ENCODE measurements at places on chromosomes 3 and 15. TPM values are rescaled to one million over a fixed set of nuclear protein-coding genes. Genes with fewer than 3 reads are reported as not detected.

GRCh38 chr15:91223863-91224262 is 123.8 kb downstream of the SV2B start:
- no peak for DNase-seq

GRCh38 chr15:51315726-51316125 is 22.7 kb downstream of the CYP19A1 start:
- no peak for DNase-seq

GRCh38 chr3:184591789-184592188 is 30.2 kb downstream of the EPHB3 start:
- no peak for DNase-seq

AGBL1 gene
- not detected for polyA plus RNA-seq

GRCh38 chr15:68447976-68448755 is 16.2 kb upstream of the ITGA11 start:
- DNase-seq, result no peak

DNA sequence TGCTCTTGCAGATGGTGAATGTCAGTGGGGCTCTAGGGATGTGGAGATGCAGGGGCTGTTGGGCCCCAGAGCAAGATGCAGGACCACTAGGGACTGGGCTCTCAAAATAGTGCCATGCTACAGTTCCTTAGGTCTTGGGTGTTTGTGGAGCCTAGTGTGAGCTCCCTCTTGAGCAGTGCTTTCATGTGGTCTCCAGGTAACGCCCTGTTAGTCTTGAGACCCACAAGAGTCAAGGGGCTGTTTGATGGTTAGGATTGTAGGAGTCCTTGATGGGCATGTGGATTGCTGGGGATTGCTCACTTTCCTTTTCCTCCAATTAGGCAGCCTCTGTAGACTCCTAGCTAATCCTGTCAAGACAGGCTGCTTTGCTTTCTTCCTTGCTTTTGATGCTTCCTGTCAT is 56.0 kb downstream of the CCDC66 start:
- DNase-seq, result peak; percentile 16

DNA sequence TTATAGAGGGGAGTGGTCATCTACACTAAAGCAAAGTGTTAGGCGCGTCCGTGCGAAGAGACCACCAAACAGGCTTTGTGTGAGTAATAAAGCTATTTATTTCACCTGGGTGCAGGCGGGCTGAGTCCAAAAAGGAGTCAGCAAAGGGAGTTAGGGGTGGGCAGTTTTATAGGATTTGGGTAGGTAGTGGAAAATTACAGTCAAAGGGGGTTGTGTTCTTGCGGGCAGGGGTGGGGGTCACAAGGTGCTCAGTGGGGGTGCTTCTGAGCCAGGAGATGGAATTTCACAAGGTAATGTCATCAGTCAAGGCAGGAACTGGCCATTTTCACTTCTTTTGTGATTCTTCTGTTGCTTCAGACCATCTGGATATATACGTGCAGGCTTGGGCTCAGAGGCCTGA is 47.1 kb downstream of the OIP5 start:
- DNase-seq, result no peak

GRCh38 chr3:37531066-37531720 is 330.5 kb upstream of the CTDSPL start:
- no peak for DNase-seq

DNA sequence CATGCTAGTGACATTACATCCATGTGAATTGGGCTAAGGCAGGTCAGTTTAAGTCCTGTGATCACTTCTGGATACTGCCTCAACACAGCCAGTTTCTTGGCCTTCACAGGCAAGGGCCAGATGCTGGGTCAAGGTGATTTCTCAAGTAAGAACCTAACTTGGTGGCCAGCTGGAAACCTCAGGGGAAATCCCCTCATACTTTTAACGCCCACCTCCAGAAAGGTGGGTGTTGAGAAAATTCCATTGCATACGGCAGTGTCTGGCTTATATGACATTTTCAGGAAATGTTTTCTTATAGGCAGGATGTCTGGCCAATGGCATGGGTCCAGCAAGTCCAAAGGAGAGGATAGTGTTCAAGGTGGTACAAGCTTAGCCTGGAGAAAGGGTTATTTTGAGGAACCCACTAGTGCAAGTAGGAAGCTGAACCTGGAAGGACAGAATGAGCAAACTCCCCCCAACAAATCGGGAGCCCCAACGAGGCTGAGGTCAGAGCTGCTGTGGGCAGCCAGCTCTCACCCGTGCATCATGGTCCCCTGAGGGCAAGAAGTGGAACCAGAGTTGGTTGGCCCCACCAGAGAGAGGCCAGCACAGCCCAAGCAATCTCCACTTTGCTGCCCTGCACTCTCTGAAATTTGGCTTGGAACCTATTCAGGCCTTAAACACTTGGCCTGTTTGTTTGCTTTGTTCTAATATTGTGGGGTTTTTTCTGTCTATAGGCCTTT is 135.4 kb downstream of the PDE8A start:
- no peak for DNase-seq

- DNase-seq, result no peak
Measured at GRCh38 chr3:135197246-135197645, 402.2 kb downstream of the EPHB1 start.

CD200 gene
- 3.9 TPM for polyA plus RNA-seq

DPPA2 gene
- polyA plus RNA-seq, result not detected

NRG4 gene
- not detected for polyA plus RNA-seq

DNA sequence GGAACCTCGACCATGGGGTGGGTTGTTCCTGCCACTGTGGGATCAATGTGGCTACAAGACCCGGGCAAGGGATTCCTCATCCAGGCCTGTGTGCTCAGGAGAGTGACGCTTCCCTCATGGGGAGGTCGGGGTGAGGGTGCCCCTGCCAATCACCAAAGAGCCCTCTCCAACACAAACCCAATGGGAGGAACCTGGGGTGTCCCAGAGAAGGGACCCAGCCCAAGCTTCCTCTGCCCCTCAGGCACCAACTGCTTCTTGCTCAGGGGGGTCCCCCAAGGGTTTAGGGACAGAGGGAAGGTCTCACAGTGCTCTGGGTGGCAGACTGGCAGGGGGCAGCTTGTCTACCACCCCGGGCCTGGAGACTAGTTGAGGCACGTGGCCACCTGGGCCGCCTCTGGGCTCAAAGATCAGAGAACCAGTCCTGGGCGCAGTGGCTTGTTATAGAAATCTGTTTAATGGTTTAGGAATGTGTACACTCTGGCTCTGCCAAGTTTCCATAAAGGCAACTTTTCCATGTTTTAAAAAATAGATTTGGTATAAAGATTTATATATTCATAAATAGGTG is 26.6 kb downstream of the GP9 start:
- DNase-seq, result no peak

SENP7 gene
- polyA plus RNA-seq, result 7.8 TPM

- no peak for DNase-seq
Measured at GRCh38 chr3:156664831-156665178, 9.6 kb upstream of the TIPARP start.

DNA sequence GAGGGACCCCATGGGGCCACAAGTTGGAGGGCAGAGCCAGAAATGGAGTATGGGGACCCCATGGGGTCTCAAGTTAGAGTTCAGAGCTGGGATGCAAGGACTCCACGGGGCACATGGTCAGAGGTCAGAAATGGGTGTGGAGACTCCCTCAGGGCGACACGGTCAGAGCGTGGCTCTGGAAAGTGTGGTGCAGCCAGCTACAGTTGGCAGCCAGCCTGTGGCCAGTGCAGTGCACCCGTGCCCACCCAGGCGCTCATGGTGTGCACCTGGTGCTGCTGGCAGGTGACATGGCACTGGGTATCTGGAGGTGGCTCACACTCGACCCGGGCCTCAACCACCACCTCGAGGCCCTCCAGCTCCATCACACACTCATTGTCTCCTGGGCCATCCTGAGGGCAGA is 11.2 kb downstream of the PLXNB1 start:
- no peak for DNase-seq

DNA sequence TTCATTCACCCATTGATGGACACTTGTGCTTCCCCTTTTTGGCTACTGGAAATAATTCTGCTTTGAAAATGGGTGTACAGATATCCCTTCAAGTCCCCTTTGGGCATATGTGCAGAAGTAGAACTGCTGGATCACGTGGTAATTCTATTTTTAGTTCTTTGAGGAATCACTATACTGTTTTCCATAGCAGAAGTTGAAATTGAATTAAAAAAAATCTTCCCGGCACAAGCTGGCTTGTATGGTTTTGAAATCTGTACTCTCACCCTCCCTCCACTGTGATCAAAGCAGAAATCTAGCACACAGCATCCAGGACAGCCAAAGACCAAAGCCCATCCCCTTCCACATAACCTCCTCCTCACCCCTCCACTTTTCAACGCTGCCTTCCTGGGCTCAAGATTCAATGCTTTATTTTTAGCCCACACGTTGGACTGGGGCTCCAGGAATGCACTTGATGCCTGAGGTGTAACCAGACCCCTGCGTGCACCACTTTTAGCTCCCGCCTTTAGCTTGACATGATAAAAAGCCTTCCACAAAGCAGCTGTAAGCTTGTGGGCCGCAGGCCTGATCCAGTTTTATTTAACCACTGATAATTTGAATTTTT is 29.9 kb downstream of the TMEM40 start:
- DNase-seq, result no peak

- DNase-seq, result no peak
Measured at GRCh38 chr3:133745981-133746711, at the start of gene TF. Gene TF (plus strand): TSS chr3:133746393. CDS start chr3:133746441, 48 bp downstream.

GRCh38 chr15:75640483-75641178 is 607 bp upstream of the IMP3 start:
- DNase-seq, result peak; percentile 33

DNA sequence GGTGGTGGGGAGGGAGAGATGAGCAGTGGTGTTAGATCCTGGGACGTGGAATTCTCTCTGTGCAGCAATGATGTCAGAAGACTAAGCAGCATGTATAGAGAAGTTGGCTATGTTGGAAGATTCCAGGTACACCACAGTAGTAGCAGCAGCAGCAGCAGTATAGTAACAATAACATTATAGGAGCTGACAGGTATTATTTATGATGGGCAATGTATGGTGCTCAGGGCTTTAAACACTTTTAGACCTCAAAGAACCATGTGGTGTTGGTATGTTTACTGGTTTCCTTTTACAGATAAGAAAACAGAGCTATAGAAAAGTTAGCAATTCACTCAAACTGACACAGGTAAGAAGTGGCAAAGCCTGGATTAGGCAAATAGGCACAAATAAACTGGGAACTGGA is 103.9 kb downstream of the CCNL1 start:
- no peak for DNase-seq

DNA sequence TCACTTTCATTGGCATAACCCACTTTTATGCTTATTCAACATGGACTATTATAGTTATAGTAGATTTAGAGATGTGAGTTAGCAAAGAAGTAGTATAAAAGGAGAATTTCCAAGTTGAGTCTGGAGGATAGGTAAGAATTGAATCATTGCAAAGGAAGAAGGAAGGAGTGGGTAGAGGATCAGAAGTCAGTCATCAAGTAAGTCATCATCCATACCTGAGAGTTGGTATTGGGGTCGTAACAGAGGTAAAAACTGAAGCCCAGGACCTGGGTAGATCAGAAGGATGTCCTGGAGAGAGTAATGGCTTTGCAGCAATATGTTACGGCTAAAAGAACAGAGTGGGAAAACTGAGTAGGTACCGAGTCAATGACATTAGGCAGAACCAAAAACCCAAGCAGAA is 265.7 kb downstream of the SUCLG2 start:
- DNase-seq, result no peak

- DNase-seq, result no peak
Measured at GRCh38 chr3:186614266-186614596, 1.4 kb downstream of the AHSG start.

- DNase-seq, result no peak
Measured at GRCh38 chr3:16552757-16553156, 39.3 kb upstream of the RFTN1 start.

GRM2 gene
- polyA plus RNA-seq, result not detected

GRCh38 chr15:57680021-57680420 is 26.5 kb upstream of the POLR2M start:
- DNase-seq, result no peak

DNA sequence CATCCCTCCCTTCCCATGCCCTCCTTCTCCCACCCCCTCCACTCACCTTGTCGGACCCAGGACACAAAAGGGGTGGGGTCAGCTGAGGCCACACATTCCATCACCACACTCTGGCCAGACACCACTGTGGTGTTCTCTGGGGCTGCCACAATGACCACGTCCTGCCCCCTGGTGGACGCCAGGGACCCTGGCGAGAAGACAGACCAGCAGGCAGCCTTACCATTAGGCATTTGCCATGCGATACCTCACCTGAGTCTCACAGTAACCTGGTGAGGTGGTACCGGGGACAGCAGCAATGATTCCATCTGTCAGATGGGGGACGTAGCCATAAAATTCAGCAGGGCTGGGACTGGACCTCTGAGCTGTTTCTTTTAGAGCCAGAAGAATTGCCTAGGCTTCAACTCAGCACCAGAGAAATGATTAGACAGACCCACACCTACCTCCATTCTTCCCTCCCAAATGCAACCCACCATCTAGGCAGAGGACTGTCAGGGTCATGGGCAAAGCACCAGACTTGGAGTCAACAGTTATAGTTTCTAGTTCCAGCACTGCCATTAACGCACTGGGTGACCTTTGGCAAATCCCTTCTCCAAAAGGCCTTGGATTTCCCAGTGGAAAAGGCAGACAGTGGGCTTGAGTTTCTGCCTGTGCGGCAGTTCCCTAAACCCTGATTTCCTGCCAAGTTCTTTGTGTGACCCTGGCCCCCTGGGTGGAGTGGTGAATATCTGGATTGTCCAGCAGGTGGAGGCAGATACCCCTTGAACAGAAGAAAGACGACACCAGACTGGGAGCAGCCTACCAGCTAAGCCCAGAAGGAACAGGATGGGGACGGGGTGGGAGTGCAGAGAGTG is 21.8 kb downstream of the IGDCC4 start:
- no peak for DNase-seq

IL5RA gene
- not detected for polyA plus RNA-seq

MLF1 gene
- 6.8 TPM for polyA plus RNA-seq

GRCh38 chr3:19116239-19116638 is 32.1 kb upstream of the KCNH8 start:
- DNase-seq, result no peak

Measured in CD4-positive, CD25-positive, alpha-beta regulatory T cell (primary cell).